Thyroid gland (tissue), 4 donors: ENCODE measurements at places on chromosomes 16 and 17. TPM values are rescaled to one million over a fixed set of nuclear protein-coding genes. Genes with fewer than 3 reads are reported as not detected.

Gene MYH13
- not detected for total RNA-seq

- no peaks in the 10 kb centered on the region for H3K27me3 ChIP-seq
- H3K4me3 ChIP-seq, result no peak overlapping the region
- no peak overlapping the region for H3K27ac ChIP-seq
- no peaks in the 10 kb centered on the region for H3K4me1 ChIP-seq
- H3K36me3 ChIP-seq, result no peaks in the 10 kb centered on the region
Observed at GRCh38 chr16:63458846-63459245, 1422.6 kb upstream of the CDH8 start.

- no peaks in the 10 kb centered on the region for H3K36me3 ChIP-seq
- H3K27me3 ChIP-seq, result no peaks in the 10 kb centered on the region
- peaks cover 10% of the 10 kb centered on the region for H3K4me1 ChIP-seq
- no peak overlapping the region for H3K4me3 ChIP-seq
- no peak overlapping the region for H3K27ac ChIP-seq
- DNase-seq, result no peak
Observed at GRCh38 chr16:22184615-22184968, 21.5 kb upstream of the EEF2K start.

DNA sequence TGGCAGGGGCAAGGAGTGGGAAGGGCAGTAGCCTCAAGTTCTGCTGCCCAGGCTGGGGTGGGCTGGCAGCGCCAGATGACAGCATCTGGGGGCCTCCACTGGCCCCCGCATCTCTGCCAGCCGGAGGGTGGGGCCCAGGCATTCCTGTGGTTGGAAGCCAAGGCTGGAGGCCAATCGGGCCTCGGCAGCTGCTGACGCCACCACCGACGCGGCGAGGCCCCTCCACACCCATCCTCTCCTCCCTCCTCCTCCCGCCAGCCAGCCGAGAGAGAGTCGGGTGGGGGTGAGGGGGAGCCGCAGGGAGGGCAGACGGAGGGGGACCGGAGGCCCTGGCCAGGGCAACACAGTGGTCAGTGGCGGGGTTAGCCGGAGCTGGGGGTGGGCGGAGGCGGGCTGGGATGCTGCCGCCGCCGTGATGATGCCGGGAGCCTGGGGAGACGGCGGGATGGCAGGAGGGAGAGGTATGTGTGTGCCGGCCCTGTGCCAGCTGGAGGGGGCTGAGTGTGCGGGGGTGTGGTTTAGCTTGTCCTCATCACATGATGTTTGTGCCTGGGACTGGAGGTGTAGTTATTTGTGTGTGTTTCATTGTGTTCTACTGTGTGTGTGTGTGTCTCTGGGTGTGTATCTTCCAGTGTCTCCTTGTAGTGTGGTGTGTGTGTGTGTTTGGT is 36.6 kb downstream of the ARHGAP23 start:
- H3K4me3 ChIP-seq, result no peak overlapping the region
- H3K27ac ChIP-seq, result peak overlapping the region; percentile 35
- H3K4me1 ChIP-seq, result peaks cover 10% of the 10 kb centered on the region
- DNase-seq, result peak; percentile 69
- no peaks in the 10 kb centered on the region for H3K27me3 ChIP-seq

DNA sequence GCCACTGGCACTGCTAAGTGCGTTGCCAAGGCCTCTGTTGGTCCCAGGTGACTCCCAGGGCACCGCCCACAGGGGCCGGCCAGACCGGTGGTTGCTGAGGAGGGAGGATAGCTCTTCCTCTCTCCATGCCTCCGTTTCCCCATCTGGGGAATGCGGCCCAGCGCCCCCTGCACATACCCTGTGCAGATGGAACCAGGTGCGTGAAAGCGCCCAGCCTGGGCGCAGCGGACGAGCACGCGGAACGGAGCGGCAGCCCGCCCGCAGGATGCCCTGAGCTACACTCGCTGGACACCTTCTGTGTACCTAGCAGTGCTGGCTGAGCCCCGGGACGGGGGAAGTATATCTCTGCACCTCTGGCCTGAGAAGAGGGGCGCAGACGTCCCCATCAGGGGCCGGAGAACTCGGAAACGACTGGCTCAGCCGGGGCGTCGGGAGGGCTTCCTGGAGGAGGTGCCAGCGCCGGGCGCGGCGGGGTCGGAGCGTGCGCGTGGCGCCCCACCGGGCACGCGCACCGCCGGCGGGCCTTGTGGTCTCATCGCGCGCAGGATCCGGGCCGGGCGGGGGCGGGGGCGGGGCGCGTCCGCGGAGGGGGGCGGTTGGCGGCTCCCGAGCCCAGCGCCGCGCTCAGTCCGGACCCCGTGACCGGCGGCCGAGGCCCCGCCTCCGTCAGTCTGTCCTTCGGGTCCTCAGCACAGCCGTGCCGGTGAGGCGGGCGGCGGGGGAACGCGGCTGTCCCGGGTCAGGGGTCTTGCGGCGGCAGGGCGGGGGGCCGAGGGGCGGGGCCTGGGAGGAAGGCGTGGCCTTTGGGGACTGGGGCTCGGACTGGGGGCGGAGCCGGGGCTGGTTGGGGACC is at the start of the genes CCDC78 and HAGHL:
Gene CCDC78 (minus strand): TSS at position 6 of the 853 bp plus-strand sequence. CDS start 76 bp downstream, outside the sequence.
Gene HAGHL (plus strand): TSS at position 669 of the 853 bp plus-strand sequence. CDS start 404 bp downstream, outside the sequence.
- no peak within 1 kb of the TSS for H3K27ac ChIP-seq
- H3K36me3 ChIP-seq, result no peaks in the 10 kb centered on the region
- no peaks in the 10 kb centered on the region for H3K27me3 ChIP-seq
- H3K4me1 ChIP-seq, result peaks cover 26% of the 10 kb centered on the region
- DNase-seq, result peak; percentile 47

DNA sequence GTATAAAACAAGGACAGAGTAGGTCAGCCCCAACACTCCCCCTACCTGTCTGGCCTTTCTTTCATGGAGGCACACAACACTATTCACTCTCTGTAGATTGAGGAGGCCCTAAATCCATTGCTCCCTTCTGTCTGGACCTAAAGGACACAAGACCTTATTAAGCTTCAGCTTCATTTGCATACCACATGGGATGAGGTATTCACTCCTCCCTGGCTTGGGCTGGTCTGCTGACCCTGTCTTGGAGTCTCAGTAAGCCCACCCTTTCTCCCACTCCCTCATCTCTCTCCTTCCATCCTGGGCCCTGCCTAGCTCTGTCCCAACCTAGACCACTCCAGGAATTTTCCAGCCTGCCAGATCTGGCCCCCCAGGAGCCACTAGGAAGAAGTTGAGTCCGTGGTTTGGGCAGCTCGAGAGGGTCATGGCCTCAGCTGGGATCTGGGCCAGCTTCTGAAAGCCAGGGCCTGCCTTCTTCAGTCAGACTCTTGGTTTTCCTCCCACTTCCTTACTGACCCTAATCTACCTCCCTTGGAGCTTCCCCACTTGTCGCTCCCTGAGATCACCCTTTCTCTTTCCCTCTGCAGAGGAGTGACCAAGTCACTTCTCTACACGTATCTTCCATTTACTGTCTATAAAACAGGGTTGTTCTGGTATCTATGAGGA is 6.5 kb upstream of the LLGL1 start:
- no peaks in the 10 kb centered on the region for H3K4me1 ChIP-seq
- no peaks in the 10 kb centered on the region for H3K27me3 ChIP-seq
- peak; percentile 44 for DNase-seq
- no peak overlapping the region for H3K4me3 ChIP-seq
- no peak overlapping the region for H3K27ac ChIP-seq

DNA sequence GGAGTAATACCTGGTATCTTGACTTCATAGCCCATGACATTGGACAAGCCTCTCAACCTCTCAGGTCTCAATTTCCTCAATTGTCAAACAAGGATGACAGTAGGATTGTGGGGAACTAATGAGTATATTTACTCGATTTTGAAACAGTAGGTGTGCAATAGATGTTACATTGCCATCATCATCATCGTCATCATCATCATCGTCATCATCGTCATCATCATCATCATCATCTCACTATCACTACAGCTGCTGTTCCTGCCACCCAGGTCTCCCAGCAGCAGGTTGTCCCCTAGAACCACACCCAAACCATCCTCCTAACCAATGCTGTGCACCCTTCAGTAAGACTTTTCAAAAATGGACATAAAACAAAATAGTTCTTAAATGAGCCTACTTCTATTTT is 24.8 kb upstream of the CDRT4 start:
- H3K36me3 ChIP-seq, result no peaks in the 10 kb centered on the region
- H3K4me1 ChIP-seq, result no peaks in the 10 kb centered on the region
- no peak overlapping the region for H3K27ac ChIP-seq
- no peak for DNase-seq
- H3K27me3 ChIP-seq, result no peaks in the 10 kb centered on the region

DNA sequence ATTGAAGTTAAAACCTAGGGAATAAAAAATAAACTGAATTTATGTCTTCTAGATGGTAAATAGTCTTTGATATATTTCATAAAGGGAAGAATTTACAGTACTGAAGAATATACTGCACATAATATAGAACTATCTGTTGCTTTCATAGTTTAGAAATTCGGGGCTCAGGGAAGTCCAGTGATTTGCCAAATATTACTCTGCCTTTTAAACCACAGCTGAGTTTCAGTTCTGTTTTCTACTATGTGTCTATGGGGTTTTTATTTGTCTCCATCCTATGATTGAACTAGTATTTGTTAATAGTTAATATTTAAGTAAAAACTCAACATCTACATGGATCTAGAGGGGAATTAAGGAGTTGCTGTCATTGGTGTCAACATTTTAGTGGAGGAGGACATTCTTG is 715.0 kb upstream of the CDH8 start:
- no peaks in the 10 kb centered on the region for H3K4me1 ChIP-seq
- no peaks in the 10 kb centered on the region for H3K27me3 ChIP-seq
- H3K4me3 ChIP-seq, result no peak overlapping the region
- H3K36me3 ChIP-seq, result no peaks in the 10 kb centered on the region
- no peak for DNase-seq
